ENCODE measurements at places on chromosomes 2 and 18.

DNA sequence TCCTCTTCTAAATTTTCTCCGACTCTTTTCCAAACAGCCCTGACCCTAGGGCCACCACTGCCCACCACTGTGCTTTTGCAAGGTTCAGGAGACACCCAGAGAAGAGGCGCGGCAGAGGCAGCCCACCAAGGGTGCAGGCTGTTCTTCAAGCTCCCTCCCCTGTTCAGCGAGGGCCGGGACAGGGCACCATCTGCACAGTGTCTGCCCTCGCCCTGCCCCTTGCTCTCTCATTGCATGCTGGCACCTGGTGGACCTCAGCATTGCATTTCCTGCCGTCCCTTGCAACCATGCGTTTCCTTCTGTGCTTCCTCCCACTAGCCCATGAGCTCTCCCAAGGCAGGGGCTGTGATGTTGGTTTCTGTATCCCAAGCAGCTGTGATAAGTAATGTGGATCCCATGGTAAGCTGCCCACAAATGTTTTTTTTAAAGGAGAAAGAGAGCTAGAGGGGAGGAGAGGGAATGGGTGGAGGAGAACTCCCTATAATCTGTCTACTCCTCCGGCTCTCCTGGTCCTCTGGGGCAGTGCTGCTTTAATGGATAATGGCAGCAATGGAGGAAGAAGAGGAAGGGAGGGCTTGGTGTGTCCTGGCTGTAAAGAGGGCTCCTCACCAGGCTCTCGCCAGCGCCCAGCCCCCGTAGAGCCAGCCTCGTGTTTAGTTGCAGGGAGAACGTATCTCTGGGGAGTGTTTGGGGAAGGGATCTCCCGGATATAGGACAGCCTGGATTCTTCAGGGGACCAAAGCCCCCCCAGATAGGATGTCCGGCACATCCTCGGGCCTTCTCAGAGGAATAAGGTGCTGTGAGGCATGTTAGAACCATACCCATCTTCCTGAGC lies 15.6 kb upstream of the YWHAQ start:
- DNase-seq: no peak

DNA sequence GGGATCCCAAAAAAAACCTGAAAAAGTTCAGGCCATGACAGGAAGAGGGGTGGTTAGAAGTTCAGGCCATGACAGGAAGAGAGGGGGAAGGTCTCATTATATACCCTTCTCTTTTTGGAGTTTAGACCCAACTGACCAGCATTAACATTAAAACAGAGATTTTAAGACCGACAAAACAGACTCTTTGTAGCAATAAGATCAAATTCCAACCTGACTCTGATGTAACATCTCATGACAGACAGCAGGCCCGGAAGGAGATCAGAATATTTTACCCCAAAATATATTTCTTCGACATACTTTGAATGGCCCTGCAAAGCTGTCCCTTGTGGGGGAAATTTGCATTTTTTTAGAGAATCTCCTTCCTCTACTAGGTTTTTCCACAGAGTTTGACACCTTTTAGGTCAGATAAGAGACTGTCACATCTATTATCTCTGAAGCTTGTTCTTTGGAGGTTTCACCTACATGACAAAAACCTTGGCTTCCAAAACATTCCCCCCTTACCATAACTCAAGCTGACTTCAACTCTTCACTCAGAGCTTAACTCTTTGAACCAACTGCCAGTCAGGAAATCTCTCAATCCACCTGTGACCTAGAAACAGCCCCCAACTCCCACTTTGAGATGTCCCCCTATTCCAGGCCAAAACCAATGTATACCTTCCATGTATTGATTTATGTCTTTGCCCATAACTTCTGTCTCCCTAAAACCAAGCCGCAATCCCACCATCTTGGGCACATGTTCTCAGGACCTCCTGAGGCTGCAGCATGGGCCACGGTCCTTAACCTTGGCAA lies 51.0 kb upstream of the B3GNT2 start:
- DNase-seq: no peak

DNA sequence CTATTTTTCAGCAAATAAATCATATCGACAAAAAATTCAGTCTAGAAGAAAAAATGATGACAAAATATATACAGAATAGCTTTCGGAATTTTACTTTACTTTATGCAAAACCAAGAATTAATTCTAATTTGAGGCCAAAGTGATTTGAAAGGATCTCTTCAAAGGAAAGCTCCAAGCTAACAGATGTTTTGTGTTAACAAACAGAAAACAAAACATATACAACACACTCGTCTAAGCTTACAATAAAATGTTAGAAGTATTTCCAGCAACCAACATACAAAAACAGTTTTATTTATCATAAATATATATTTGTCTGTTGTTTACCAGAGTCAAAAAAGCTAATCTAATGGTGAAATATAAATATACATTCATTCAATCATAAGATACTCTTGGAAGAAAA lies 118.1 kb upstream of the CHRNA1 start:
- no peak for DNase-seq

DNA sequence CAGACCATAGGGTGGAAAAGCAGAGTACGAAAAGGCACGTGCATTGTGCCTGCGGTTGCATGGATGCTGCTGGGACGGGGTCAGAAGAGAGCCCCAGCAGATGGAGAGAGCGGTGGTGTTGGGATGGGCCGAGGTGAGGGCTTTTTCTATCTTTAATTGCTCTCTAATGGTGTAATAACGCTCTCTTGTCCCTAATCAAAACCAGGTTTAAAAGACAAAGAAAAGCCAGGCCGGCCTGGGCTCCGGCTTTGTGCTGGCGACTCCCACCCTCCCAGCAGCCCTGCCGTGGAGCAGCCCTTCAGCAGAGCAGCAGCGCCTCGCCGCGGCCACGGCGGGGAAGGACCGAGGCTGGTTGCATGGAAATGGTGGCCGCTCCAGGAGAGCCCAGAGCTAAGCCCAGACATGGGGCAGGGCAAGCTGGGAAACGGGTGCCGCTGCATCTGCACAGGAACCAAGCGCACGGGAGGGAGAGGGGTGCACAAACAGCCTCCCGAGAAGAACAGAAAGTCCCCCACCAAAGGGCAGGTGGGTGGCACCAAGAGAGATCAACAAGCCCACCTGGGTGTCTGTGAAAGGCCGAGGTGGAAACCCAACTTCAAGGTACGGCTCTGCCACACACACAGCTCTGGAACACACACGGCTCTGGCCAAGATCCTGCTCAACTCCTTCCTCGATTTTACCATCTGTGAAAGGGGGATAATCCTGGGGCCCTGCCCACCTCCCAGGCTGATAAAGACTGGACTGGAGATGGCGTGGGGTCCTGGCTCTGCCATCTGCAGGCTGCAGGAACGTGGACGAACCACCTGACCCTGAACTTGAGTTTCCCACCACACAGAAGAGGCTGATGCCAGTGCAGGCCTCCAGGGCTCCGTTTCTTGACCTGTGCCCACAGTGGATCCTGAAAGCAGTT lies 15.0 kb downstream of the HS1BP3 start:
- no peak for DNase-seq

- DNase-seq: no peak
Measured at GRCh38 chr2:26345283-26345544, 729 bp upstream of the SELENOI start.

GRCh38 chr2:3598197-3598910 lies 3.4 kb downstream of the COLEC11 start:
- DNase-seq: no peak

DNA sequence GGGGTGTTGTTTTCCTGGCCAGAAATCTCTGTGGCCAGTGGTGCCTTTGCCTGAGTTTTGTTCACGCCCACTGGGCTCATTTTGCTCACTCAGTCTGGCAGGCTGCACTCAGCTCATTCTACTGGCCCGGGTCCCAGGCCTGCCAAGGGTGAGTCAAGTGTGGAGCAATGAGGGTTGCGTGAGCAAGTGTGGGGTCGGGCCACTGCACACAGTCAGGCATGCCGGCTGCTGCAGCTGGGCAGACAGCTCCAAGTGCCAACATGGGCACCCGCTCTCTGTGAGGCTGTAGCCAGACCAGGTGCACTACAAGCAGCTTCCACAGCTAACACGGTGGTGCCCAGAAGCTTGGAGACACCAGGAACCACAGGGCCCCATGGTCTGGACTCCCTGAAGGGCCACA lies 801.1 kb upstream of the RAB6C start:
- no peak for DNase-seq

DNA sequence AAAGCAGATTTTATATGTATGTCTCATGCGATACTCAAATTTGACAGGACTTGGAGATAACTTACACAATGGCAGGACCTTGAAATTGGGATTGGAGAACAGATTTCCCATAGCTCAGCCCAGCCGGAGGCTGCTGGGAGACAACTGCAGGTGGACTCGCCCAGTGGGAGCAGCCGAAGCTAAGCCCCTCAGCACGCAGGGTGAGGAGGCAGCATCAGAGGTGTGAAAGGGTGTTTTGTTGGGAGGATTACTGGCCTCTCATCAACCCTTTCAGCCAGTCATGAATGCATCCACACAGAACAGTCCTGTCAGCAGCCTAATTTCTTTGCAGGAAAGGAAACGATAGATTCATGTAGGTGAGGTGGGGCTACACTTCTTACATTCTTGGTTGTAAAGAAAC lies 110.4 kb upstream of the DYNAP start:
- no peak for DNase-seq

DNA sequence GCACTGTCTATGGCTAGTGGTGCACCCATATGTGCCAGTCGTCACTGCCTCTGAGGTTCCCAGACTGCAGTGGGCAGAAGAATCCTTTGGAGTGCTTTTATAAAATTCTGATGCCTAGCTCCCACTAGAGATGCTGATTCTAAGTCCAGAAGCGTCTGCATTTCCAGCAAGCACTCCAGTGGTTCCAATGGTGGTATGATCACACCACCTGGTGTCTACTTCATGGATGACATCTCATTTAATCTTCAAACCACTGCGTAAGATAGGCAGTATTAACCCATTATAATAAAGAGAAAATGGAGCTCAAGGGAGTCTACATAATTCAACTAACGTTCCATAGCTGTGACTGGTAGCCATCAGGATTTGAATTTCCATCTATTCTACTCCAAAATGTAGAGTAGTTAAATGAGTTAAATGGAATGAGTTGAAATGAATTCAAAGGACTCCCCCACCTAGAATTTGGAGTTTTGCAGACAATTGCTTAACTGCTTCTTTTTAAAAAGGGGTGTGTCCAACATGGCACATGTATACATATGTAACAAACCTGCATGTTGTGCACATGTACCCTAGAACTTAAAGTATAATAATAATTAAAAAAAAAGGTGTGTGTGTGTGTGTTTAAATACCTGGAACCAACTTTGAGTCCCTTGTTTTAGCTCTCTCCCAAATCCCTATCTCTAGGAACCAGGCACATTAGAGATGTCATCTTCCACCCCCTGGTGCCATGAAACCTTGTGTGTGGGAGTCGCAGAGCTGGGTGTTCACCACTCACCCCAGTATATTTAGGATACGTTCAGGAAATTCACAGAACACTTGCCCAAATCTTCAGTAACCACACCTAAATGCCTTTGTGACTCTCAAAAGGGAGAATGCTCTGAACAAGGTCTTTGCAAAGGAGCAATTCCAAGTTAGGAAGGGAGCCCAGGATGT lies 14.1 kb downstream of the LAMA3 start:
- no peak for DNase-seq

- DNase-seq: no peak
Measured at GRCh38 chr2:134293719-134294537, 40.1 kb downstream of the MGAT5 start.
